ENCODE measurements at places on chromosomes 7 and 10.

DNA sequence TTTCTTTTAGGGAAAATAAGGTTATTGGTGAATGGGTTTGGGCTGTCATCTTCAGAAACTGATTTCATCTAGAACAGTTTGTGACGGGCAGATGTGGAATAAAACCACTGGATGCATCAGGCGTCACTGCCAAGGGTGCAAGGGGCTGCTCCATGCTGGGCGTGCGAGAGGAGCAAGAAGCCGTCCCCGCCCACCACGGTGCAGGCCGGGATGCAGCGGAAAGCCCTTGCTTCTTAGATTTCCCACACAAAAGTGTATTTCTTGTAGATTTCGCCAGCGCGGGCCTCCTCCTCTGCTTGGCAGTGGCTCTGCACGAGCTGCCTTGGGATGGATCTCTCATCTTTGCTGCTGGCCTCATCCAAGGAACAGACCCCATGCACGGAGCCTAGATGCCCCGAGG lies 189.3 kb downstream of the CUX1 start:
- no peak for DNase-seq

- DNase-seq: peak; percentile 16
Observed at GRCh38 chr7:24718977-24719491, 38.2 kb downstream of the GSDME start.

DNA sequence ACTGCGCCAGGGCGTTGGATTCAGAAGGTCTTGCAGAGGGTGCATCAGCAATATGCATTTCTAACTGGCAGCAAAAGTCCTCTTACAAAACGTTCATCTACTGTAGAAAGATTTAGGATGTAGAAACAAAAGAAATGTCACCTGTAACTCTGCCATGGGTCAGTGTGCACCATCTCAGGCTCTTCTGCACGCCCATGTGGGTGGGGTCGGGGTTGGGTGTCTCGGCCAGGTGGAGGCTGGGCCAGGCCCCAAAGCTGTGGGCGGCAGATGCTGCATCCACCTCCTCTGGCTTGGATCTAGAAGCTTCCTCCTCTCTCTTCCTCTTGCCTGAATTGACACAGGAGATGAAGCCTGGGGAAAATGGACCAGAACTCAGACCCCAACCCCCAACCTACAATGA lies 111.3 kb upstream of the PPP2R2D start:
- DNase-seq: no peak

DNA sequence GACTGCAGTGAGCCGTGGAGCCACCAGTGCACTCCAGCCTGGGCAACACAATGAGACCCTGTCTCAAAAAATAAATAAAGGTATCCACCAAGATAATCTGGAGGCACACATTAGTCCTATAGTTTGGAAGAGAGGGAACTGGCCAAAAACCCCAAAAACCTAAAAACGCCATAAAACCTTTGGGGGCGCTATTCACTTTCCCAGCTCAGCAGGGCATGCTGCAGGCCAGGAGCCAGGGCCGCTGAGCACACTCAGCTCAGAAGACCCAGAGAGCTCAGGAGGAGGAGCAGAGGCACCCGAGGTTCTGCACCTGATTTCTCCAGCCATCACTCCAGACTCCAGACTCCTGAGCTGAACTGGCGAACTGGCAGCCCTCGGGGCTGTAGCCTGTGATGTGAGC lies 167.2 kb upstream of the IMMP2L start:
- DNase-seq: no peak

DNA sequence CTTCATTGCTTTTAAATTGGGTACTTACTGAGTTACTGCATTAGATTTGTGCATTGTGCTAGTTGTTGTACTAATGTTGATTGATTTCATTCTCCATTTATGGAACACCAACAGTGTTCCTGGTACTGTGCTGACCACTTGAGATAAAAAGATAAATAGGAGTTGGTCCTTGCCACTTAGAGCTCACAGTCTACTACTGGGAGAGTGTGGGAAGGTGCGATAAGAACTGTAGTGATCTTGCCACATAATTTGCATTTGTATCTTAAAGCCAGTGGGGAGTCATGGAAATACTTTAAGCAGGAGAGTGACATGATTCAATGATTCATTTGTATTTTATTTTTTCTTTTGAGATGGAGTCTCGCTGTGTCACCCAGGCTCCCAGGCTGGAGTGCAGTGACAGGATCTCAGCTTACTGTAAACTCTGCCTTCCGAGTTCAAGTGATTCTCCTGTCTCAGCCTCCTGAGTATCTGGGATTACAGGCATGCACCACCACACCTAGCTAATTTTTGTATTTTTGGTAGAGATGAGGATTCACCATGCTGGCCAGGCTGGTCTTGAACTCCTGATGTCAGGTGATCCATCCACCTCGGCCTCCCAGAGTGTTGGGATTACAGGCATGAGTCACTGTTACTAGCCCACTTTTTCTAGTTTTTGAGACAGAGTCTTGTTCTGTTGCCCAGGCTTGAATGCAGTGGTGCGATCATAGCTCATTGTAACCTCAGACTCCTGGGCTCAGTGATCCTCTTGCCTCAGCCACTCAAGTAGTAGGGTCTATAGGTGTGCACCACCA lies 51.2 kb upstream of the TMEM248 start:
- DNase-seq: no peak

- no peak for DNase-seq
Observed at GRCh38 chr10:123573236-123574108, 92.7 kb upstream of the GPR26 start.

- DNase-seq: no peak
Observed at GRCh38 chr7:40977533-40977932, 725.4 kb downstream of the INHBA start.

GRCh38 chr10:111724121-111724520 lies 459.4 kb downstream of the GPAM start:
- DNase-seq: no peak

All from NCI-H2081 treated with DMSO at 0.1 percent for 48 hours (cell line).